ENCODE measurements at places on chromosomes 2 and 18.

GRCh38 chr2:46267616-46268015, 29.6 kb upstream of the EPAS1 start:
- DNase-seq, result no peak

- no peak for DNase-seq
Observed at GRCh38 chr2:214550786-214551185, 139.9 kb downstream of the VWC2L start.

DNA sequence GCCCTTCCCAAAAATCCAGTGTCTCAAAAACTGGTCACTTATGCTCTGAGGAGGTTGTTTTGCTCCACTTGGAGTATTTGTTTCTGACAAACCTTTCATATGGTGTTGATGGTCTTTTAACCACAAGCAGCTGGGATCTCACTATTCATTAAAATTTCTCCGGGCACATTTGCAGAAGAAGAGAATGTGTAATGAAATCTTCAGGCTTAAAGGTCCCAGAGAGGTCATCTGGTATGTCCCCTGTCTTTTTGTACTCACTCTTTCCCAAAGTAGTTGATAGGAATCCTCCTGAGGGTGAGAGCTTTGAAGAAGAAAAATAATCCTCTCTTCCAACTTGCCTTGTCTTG, 430.8 kb downstream of the SETBP1 start:
- DNase-seq, result no peak

DNA sequence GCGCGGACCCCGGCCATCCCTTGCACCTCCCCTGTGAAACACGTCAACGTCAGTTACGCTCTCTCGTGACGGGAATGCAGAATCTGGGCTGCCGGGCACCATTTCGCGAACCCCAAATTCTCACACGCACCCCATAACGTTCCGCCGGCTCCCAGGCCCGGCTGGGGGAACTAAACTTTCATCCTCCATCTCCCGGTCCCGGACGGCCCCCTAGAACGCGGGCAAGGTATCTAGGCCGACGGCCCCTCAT, 544 bp downstream of the DNAJC27 start:
- no peak for DNase-seq

- no peak for DNase-seq
Observed at GRCh38 chr18:7367336-7367735, 136.4 kb downstream of the LRRC30 start.

DNA sequence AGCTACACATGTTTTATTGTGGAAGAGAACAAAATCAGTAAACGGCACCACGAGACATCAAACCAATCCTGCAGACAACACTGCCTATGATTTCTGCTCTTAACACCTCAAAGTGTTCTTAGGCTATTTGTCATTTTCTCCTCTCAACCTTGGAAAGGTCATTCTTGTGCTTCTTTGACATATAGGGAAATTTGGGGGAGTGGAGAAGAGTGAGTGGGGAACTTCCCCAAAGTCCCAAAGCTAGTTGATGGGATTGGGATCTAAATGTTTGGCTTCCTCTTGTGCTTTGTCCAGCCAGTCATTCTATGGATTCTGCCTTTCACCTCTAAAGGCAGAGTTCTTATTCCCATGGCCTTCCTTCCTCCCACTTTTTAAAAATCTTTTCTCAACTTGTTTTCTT, 5.8 kb upstream of the MRO start:
- no peak for DNase-seq

DNA sequence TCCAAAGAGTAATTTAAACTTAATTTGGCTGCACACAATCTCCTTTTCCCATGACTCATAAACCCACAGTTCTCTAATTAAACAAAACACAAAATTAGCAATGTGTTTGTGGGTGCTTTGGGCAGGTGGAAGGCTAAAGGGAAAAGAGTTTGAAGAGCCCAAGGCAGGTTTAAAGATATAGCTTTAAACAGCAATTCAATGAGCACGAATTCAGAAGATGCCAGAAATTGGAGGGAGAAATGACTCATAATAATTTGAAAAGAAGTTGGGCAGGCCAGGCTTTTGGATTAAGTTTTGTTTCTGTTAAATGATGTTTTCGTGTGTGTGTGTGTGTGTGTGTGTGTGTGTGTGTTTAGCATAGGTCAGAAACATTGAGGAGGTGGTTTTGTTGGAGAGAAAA, 594.8 kb upstream of the ZEB2 start:
- DNase-seq, result no peak

GRCh38 chr2:211281430-211282073, 725.2 kb downstream of the CPS1 start:
- DNase-seq, result no peak

DNA sequence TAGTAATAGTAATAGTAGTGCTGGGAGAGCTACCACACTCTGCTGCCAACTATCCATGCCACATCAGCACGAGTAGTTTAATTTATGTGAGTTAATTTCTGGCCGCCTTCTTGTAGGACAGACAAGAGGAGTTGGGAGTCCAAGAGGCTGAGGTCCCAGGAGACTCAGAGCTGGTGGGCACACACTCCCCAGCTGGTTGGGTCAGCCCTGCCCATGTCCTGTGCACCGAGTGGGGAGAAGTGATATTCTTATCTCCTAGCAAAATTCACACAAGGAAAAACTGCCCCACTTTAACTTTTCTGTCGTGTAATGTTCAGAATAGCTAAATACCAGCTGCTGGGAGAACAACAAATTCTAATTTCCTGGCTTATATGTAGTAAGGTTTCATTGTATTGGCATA, 15.2 kb upstream of the MAP4K4 start:
- DNase-seq, result no peak

- DNase-seq, result no peak
Observed at GRCh38 chr2:133819906-133820305, 251.6 kb upstream of the NCKAP5 start.

- DNase-seq, result no peak
Observed at GRCh38 chr2:50116096-50117010, 915.6 kb downstream of the NRXN1 start.

GRCh38 chr2:75800456-75800855, 89.7 kb upstream of the GCFC2 start:
- DNase-seq, result no peak

DNA sequence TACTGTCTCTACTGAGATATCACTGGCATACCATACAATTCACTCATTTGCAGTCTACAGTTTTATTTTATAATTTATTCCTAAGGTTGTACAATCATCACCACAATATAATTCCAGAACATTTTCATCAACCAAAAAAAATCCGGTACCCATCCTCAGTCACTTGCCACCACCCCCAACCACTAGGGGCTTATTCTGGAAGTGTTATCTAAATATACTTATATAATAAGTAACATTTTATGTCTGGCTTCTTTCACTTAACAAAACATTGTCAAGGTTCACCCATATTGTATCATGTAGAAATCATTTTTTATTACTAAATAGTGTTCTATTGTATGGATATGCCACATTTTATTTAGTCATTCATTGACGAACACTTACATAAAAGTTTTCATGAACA, 440.8 kb downstream of the RNF144A start:
- no peak for DNase-seq

GRCh38 chr2:222952204-222952603, 91.4 kb downstream of the ACSL3 start:
- DNase-seq, result no peak

DNA sequence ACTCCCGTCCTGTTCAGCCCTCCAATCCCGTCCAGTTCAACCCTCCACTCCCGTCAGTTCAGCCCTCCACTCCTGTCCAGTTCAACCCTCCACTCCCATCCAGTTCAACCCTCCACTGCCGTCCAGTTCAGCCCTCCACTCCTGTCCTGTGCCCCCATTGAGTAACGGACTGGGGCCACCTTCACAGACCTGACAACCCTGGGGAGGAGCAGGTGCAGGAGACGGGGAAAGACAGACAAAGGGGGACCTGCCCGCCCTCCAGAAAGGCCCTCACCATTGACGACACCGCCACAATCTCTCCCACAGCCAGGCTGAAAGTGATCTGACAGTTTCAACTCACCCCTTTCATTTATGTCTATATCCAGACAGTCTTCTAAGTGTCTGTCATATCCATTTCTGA, 72.2 kb downstream of the EIPR1 start:
- no peak for DNase-seq

GRCh38 chr2:216951171-216951570, 91.3 kb upstream of the TNP1 start:
- DNase-seq, result no peak

DNA sequence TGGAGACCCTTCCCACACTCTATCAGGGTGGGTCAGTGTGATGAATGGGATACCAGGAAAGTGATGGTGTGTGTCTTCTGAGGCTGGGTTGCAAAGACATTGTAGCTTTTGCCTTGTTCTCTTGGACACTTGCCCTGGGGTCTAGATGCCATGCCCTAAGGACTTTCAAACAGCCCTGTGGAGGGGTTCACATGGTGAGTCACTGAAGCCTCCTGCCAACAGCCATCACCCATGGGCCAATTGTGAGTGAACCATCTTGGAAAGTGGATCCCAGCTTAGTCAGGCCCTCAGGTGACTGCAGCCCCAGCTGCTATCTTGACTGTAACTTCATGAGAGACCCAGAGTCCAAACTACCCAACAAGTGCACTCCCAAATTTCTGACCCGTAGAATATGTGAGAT, 25.8 kb upstream of the IGFBP5 start:
- DNase-seq, result no peak

- no peak for DNase-seq
Observed at GRCh38 chr18:69000366-69000765, 202.5 kb downstream of the CCDC102B start.
